Activated CD4-positive, alpha-beta T cell treated with anti-CD3 and anti-CD28 coated beads, Interleukin-2, amount 50 U/mL, for 48 hours (primary cell): ENCODE measurements at places on chromosomes 16 and 17.

- DNase-seq: no peak
Observed at GRCh38 chr16:50814052-50814451, 72.2 kb downstream of the CYLD start.

DNA sequence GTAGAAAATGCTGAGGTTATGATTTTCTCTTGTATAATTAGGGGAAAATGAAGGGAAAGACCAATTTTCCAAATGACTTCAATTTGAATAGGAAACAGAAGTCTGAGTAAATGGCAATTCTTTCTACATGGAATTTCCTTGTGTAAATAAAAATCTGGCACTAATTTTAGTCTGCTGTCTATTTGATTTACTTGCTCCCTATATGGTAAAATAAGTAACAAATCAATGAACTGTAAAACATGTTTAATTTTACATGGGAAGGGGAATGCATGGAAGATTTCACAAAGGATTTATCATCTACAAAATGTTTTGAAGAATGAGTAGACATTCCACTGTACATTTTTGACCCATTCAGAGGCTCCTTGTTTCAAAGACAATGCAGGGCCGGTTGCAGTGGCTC is 811.6 kb upstream of the GOT2 start:
- DNase-seq: no peak

DNA sequence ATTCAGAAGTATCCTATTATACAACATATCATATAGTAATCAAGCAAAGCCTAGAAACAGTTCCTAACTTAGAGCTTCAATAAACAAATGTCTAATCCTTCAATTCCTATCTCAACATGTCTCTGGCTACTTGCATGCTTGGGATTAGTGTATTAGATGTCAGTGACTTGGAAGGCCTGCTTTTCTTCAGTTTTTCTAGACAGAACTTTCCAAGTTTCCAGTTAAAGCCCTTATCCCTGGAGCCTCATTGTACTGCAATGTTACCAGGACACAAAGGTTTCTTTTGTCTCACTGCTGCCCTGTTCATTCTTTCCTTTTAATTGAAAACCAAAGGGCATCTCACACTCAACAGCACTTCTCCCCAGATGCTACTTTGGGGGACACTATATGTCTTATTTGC is 16.5 kb downstream of the PSME3IP1 start:
- DNase-seq: no peak

- DNase-seq: no peak
Observed at GRCh38 chr16:73076324-73076810, 28.4 kb upstream of the ZFHX3 start.

DNA sequence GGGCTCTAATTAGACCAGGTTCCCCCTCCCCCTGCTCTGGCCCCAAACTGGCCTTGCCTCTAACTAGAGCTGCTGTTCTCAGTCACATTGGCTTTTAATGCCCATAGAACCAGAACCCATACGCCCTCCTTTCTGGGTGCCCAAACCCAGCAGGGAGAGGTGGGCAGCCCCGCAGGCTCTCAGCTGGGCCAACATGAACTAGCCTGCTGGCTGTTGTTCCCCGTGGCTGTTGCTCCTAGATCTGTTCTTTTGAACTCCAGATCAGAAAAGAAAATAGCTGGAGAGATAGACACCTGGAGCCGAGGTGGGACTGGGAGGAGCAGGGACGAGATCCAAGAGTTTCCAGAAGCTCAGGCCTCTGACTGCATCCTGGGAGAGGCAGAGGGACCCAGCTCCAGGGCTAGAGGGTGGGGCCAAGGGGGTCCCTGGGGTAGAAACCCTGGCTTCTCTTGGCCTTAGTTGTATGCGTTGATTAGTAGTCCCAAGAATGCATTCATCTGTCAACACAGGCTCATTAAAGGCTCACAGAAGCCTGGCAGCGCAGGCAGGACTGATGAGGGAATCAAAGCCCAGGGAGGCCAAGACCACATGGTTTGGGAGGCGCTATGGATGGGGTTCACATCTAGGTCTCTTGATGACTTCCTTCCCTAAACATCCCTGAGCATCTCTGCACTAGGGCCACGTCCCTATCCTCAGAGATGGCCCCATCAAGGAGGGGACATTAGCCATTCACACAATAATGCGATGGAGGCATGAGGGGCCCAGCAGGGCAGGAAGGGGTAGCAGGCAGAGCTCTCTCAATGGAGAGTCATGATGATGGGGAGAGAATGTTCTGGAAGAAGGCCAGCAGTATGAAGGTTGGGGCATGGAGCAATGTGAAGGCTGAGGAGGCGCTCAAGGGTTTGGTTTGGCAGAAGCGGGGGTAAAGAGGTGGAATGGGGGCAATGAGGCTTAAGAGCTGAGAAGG is 1.3 kb upstream of the CPSF4L start:
- DNase-seq: no peak

- DNase-seq: no peak
Observed at GRCh38 chr16:69942627-69943170, 8.4 kb upstream of the CLEC18A start.

GRCh38 chr16:86885139-86885538 is 306.8 kb downstream of the FOXL1 start:
- DNase-seq: no peak

DNA sequence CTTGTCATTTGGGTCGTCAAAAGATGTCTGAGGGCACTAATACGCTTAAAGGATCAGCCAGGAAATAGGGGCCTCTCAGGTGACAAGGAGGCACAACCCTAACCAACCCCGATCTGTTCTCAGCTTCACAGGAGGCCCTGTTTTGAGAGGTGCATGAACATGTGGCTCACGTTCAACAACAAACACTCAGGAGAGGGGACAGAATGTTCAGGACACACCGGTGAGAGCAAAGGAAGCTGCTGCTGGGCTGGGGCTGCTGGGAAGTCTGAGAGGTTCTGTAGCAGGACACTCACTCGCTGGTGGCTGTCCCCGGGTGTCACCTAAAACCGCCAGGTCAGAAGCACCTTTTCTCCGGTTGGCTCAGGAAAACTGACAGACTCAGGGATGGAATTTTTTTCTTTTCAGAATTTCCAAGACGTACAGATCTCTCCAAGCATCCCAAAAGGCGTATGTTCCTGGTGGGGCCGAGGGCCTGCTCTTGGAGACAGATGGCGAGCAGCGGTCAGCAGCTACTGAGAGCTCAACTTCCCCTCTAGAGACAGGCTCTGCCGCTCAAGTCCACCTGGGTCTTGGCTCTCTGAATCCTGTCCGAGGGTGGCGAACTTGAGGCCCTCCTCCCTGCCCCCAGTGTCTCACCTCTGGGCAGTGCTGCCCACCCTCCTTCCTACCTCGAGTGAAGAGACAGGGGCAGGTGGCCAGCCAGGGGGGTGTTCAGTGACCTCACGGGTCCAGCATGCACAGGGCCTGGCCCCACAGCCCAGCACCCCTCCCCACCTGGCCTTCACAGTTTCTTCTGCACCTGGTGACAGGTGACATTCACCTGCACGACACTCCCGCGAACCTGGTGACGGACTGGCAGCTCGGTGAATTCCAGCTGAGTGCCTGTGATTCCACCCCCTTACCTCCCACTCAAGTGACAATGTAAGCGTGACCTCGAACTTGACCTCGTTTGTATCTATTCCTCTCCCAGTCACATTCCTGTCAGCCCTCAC is 22.9 kb downstream of the CLUH start:
- no peak for DNase-seq

GRCh38 chr17:27928587-27928986 is 35.4 kb upstream of the LYRM9 start:
- DNase-seq: no peak

- no peak for DNase-seq
Observed at GRCh38 chr16:73023752-73024570, 24.0 kb downstream of the ZFHX3 start.

GRCh38 chr16:14329727-14330350 is 258.7 kb downstream of the MRTFB start:
- DNase-seq: no peak

DNA sequence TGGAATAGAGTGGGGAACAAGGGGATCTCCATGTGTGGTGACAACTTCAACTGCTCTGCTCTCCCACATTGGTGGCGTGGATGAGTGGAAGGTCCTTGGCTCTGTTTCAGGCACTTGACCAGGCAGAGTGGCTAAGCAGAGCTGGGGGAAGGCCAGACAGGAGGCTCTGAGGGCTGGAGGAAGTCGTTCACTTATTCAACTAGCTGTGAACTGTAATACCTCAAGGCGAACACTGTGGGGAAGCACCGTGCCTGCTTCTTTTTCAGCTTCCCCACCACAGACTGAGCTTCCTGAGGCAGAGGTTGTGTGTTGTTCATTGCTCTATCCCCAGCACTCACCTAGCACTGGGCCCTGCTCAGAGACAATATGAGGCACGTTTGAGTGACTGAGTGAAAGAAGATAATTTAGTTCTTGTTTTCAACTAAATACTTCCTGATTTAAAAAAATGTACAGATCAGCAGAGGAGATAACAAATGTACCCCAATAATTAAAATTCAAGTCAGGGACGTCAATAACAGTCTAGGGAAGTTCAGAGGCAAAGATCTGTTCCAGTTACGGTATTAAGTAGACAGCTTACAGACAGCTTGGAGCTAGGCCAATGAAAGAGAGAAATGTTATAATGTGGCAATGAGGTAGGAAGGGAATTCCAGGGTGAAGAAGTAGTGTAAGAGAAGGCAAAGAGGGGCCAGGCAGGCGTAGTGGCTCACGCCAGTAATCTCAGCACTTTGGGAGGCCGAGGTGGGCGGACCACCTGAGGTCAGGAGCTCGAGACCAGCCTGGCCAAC is 34.7 kb downstream of the MYO18A start:
- DNase-seq: peak; percentile 64

GRCh38 chr16:9874219-9874618 is 308.0 kb downstream of the GRIN2A start:
- DNase-seq: no peak

DNA sequence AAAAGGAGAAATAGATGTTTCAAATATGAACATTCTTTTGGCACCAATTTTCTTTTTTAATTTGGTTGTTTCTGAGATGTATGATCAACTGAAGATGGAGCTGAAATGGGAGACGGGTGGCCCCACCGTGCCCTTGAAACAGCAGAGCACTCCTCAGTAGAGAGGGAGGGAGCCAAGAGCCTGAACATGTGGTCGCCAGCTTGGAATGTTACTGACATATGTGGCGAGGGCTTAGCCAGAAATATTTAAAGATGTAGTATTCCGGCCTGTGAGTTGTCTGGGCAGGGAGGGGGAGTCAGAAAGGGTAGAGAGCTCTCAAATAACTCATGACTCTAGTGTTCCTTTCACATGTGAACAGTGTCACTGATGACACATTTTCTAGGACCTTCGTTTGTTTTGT is 13.3 kb upstream of the MRC2 start:
- DNase-seq: no peak

- no peak for DNase-seq
Observed at GRCh38 chr17:22203208-22203715, 510.9 kb downstream of the KCNJ18 start.

- no peak for DNase-seq
Observed at GRCh38 chr17:5819396-5819795, 235.1 kb upstream of the NLRP1 start.

DNA sequence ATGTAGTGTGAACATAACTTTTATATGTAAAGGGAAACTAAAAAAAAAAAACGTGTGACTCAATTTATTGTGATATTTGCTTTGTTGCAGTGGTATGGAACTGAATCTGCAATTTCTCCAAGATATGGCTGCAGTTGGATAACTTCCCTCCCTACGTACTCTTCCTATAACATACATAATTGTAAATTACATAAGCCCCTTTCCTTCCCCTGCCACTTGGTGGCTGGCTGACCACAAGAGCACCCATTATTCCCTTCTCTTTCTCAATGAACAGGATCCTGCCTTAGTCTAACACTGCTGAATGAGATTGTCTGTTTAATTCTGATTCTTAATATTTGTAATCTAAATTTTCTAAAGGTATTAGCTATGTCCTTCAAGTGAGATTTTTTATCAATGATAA is 27.8 kb downstream of the CCL4 start:
- no peak for DNase-seq

GRCh38 chr17:49508061-49508865 is 13.2 kb downstream of the NGFR start:
- DNase-seq: no peak

- DNase-seq: peak; percentile 66
Observed at GRCh38 chr17:74852237-74853047, 7.2 kb downstream of the GRIN2C start.

- DNase-seq: no peak
Observed at GRCh38 chr17:13953841-13954240, 115.5 kb upstream of the COX10 start.

DNA sequence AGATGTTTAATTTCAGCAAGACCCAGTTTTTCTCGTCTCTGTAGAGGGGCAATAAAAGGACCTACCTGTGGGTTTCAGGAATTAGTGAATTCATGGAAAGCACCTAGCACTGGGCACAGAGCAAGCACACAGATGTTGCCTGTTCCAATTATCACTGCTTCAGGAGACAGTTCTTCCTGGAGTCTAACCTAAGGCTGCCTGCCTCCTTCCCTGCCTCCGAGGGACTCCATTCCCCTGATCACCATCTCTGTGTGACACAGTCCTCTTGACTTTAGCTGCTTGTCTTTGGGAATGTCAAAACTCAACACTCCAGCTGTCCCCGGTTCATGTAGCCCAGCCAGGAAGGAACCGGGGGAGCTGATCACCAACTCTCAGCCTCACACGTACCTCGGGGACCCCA is 474.9 kb downstream of the SLC39A11 start:
- no peak for DNase-seq

- DNase-seq: peak; percentile 83
Observed at GRCh38 chr17:39200070-39200879, at the start of gene RPL19. Gene RPL19, plus strand, starts transcription at chr17:39200283. Its CDS starts 62 bp downstream, at chr17:39200345.

DNA sequence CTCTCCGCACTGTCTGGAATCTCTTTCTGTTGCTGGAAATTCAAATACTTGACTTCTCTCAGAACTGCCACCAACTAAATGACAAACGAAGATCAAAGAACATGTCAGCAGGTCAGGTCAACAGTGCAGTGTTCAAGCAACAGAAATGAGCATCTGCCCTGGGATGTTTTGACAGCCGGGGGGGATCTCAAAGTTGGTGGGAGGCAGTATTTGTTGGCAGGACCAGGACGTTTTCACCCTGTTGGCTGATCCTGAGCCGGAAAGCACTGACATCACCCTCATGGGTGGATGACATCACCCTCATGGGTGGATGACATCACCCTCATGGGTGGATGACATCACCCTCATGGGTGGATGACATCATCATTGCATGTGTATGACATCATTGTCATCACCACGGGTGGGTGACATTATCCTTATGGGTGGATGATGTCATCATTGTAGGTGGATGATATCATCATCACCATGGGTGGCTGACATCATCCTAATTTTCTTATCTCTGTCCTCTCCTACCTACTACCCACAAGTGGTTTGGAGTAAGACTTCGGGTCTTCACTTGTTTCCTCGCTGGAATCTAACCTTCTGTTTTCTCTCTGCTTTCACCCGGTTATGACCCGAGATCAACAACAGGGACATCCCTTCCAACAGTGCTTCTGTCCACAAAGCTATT is 18.9 kb downstream of the DNAH17 start:
- DNase-seq: peak; percentile 17

GRCh38 chr16:75027520-75028300 is 28.9 kb downstream of the ZNRF1 start:
- no peak for DNase-seq

DNA sequence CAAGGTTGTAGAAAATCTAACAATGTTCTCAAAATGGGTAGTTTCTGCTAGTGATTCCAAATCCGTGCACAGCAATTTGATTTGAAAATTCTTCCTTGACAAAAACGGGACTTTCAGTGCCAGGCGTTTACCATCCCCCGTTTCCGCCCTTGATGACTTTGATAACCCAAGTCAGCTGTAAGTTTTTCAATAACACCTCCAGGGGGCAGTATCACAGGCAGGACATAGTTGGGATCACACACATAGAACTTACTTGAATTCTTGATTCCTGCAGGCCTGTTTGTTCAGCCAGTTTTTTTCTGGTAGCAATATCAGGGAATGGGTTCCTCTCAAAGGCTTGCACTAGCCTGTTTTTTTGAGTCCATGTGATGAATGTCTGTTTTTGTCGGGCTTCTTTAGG is 5.6 kb downstream of the DUXB start:
- no peak for DNase-seq
